NCI-H226 (cell line): ENCODE measurements at places on chromosomes 5 and 9.

DNA sequence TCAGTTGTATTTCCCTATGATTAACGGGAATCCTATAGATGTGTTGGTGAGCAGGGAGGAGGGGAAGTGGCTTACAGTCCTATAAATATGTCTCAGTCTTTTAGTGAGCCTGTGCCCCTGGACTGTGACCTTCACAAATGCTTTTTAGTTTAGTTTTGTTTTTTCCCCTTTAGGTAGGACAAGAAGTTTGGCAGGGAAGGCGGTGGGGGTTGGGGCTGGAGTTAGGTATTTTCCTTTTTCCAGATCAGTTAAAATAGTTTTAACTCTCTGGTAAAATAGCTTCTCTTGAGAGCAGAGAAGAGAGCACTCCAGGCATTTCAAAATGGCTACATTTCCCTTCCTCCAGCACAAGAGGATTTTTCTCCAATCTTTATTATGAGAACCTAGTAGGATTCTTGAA, 272.1 kb downstream of the SPATA31D1 start:
- DNase-seq = no peak

DNA sequence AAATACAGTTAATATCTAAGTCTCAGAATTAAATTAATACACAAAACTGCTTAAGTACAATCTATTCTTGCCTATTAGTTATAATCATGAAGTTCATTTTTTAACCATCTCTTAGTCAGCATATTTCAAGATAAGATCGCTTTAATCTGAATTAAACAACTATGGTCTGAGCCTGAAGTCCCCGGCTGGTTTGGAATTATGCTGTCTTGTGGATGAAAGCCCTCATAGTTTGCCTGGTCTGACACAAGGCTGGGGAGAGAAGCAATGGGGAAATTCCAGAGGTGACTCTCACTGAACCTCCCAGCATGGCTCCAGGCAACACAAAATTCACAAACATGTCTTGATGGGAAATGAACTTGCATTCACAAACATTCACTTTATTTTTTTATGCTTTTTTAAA, 28.0 kb upstream of the GRAMD2B start:
- peak; percentile 64 for DNase-seq

- DNase-seq = no peak
Measured at GRCh38 chr9:37466037-37466709, 923 bp upstream of the ZBTB5 start.

- no peak for DNase-seq
Measured at GRCh38 chr9:18579536-18579935, 105.6 kb downstream of the ADAMTSL1 start.

GRCh38 chr5:6715271-6715670, 2.0 kb downstream of the TENT4A start:
- no peak for DNase-seq

DNA sequence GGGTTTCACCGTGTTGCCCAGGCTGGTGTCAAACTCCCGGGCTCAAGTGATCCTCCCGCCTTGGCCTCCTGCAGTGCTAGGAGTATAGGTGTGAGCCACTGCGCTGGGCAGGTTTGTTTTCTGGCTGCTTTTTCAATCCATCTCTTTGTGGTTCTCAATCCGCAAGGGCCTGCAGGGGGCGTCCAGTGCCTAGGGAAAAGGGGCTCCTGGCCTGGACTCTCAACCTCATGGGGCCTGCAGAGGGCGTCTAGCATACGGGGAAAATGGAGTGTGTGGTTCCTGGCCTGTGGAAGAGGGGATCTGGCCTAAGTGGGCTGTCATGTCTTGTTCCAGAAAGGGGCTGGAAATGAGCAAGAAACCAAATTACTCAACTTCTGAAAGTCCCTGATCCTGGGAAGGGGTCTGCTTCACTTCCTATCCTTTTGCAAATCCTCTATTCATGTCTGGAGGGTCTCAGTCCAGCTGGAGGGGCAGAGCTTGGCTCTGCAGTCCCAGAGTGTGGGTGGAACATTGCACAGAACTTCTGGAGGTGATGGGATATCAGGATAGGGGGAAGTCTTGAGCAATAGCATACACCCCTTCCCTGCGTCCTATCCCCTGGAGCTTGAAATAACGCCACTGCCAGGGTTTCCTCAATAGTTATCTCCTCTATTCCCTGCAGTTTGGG, 12.7 kb upstream of the CCL27 start:
- DNase-seq = peak; percentile 34

GRCh38 chr9:19192202-19193028, 38.1 kb upstream of the DENND4C start:
- DNase-seq = no peak

DNA sequence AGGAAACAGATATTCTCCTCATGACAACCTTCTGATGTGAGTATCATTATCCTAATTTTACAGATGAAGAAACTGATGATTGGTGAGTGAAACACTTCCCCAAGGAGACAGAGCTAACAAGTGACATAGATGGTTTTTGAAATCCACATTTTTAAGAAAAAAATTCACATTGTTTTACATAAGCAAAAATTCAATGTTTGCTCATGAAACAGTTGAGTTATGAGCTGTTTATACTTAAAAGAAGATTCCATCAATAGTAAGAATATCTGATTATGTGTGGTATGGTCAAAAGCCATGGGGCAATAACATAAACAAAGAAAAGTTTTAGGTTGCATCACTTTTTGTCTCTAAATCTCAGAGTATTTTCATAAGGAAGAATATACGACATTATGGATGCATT, 167.9 kb upstream of the PAPPA start:
- no peak for DNase-seq

DNA sequence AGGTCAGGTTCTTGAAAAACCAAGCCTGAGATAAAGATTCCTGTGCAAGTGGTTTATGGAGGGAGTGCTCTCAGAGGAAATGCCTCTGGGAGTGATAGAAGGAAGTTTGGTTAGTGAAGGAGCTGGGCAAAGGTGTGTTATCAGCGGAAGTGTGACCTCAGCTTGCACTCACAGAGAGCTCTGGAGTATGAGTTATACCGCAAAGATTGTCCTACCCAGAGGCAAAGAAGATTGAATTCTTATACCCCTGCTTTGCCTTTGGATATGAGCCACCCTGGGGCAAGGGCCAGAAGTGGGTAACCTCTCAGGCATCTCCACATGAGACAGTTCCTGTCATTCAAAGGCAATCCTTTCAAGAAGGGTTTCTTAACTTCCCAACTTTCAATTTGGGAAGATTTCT, 145.6 kb downstream of the MUSK start:
- DNase-seq = peak; percentile 99

GRCh38 chr9:87226896-87227295, 270.8 kb upstream of the DAPK1 start:
- DNase-seq = no peak

DNA sequence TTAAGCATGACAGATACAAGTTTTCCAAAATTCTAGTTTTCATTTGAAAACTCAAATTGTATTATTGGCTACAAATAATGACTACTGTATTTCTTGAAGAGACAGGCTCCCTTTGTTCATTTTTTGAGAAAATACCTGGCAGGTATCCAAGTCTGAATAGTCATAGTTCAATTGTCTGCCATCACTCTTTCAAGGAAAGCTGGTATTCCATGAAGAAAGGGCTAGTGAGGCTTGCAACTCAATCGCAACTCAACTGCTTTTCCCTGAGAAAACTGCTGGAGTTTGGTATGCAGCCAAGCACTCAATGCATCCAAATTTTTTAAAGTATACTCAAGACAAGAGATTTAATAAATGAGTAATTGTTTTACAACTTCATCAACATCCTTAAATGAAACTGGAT, 61.4 kb upstream of the TRIO start:
- no peak for DNase-seq

DNA sequence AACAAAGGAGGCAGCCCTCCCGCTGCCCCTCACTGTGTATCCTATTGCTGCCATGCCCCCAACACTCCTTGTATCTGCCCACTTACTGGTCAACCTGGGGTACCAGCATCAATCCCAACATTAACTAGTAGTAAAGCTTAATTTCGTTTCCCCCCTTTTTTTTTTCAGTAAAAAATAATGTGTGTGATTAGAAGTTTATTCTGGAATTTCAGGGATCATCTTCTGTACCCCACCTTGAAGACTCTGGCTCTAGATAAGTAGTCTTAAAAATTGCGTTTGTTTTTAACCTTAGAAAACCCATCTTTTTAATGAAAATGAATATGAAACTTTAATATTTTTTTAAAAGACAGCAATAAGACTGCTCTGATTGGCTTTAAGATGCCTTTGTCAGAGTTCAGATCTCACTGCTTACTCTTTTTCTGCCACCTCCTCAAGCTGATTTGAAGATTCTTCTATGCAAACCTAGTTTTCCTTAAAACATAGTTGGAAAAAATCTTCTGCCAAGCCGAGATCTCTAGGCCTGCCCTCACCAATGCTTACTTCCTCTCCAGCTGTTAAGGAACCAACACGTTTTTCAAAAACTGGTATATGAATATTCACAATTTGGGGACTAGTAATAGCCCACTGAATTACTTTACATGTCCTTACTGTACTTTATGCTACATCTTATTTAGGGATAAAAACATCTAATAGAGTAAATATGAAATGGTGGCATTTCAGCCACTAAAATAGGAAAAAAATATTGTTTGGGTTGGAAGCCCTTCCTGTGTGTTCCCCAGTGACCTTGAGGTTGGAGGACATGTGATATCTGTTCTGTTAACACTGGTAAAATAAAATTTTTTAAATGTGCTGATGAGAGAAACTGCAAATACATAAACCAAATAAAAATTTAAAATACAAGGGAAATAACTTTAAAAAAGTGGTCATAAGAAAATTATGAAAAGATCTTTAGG, 4.0 kb upstream of the RHOBTB3 start:
- no peak for DNase-seq

DNA sequence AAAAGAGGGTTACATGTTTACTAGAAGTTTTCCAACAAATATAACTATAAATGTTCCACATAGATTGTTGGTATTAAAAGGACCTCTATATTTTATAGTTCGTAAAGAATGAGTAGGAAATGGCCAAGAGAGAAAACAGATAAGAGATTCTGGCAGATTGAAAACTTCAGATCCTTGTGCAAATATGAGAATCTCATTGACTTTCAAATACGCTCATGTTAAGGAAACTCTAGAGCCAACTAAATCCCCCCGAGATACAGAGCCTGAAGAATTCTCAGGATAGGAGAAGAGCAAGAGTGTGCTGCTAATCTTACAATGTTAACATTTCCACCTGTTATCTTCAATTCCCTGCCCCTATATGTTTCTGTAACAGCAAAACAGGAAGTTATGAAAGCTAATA, 159.0 kb upstream of the OR13F1 start:
- DNase-seq = no peak

- DNase-seq = peak; percentile 44
Measured at GRCh38 chr5:139371482-139372435, 11.3 kb downstream of the SLC23A1 start.
